Mammary epithelial cell (primary cell): ENCODE measurements at places on chromosomes 7 and 10.
A peak's percentile ranks its signal among the peaks of the same experiment; 100 is the strongest.

DNA sequence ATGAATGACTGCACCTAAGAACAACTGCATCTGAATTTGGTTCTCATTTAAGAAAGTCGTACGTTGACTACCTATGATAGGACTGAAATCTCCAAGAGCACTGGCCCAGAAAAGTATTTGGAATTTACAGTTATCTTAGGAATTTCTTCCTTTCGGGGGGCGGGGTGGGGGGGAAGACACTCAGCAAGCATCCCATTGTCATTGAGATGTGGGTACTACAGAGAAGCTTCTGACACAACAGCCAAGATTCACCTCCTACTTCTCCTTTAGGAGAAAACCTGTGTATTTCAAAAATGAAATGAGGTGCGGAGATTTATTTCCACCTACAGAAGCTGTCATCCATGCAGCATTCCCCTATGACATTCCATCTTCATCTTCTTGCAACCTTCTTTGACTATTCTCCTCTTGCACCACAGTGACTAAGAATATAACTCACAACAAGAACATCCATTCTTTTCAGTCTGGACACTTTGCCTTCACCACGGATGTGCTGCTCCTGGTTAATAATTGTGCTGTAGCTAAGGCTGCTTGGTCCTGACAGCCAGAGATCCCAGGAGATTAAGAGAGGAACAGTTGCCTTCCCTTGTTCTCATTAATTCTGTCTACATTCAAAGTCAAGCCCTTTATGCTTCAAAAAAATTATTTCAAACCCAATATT is 98.4 kb upstream of the FRMD4A start:
- DNase-seq = no peak

- peak; percentile 86 for DNase-seq
Measured at GRCh38 chr10:45514291-45515270, 140.6 kb downstream of the ALOX5 start.

DNA sequence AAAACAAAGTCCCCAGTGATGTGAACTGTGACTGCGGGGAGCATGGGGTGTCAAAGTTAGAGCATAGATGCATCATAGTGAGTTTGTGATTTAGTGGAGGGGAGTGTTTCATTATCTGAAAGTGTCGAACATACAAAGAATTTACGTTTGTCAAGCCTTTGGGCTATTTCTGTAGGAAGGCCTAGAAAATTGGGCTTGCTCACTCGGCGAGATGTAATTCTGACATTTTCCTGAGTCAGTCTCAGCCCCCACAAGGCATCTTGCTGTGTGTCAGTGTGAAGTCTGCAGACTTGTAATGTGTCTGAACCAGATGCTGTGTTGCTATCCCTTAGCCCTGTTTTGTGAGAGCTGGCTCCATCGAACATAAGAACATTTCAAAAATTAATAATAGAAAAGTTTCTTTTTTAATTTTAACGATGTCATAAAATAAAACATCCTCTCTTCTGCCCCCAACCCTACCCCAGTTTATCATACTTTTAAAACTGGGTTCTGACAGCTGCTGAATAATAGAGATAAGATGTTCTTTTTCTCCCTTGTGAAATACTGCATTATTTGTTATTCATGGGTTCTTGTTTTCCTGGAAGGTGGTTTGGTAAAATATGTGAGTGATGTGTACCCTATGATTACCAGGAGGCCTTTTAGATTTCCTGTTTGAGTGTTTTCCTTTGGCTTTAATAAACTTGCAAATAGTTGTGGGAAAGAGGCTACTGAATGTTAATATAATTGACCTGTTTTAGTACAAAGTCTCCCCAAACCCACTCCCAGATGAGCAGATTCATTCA is 207.4 kb downstream of the GPR158 start:
- no peak for DNase-seq

DNA sequence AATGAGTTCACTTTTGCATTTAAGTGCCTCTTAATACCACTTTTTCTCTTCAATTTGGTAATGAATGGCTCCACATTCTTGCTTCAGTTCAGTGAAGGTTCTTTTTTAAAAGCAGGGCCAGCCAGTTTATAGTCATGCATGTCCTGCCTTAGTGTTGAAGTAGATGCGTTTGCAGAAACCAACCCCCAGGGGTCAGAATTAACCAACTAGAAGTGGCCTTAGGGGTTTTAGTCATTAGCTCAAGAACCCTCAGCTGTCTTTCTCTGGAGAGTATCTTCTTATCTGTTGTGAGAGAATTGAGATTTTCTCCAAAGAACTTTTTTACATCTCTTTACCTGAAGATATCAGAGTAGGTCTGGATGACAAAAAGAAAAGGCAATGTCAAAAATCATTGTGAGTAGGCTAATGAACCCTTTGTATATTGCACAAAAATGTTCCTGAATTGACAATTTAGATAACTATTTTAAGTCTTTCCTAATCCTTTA is 82.2 kb downstream of the PIK3CG start:
- DNase-seq = peak; percentile 62

- DNase-seq = peak; percentile 41
Measured at GRCh38 chr7:105487579-105488571, 34.2 kb downstream of the PUS7 start.

- DNase-seq = peak; percentile 90
Measured at GRCh38 chr10:22427890-22428571, 82.7 kb downstream of the SPAG6 start.

GRCh38 chr10:104895981-104896380 is 254.9 kb downstream of the SORCS3 start:
- no peak for DNase-seq

- no peak for DNase-seq
Measured at GRCh38 chr10:98088186-98088971, 46.1 kb upstream of the R3HCC1L start.

DNA sequence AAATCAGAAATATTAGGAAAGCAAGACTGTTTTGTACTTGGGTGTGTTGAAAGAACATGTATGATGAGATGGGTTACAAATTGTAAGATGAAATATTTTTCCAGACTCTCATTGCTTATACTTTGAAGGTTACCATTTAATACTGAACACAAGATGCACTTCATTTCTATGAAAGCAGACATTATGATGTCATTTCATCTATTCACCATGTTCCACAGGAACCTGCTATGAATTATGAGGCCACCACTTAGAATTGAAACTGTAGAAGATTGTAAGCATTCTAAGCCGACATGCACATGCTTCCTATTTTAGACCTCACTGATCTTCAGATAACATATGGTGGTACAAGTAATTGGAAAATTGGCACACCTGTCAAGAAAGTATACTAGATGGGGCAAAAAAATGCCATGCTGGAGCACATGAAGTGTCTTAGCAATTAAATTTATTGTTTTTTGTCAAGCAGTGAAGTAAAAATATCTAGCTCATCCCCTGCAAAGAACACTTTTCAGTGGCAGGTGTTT is 195.0 kb downstream of the PHF14 start:
- DNase-seq = no peak

DNA sequence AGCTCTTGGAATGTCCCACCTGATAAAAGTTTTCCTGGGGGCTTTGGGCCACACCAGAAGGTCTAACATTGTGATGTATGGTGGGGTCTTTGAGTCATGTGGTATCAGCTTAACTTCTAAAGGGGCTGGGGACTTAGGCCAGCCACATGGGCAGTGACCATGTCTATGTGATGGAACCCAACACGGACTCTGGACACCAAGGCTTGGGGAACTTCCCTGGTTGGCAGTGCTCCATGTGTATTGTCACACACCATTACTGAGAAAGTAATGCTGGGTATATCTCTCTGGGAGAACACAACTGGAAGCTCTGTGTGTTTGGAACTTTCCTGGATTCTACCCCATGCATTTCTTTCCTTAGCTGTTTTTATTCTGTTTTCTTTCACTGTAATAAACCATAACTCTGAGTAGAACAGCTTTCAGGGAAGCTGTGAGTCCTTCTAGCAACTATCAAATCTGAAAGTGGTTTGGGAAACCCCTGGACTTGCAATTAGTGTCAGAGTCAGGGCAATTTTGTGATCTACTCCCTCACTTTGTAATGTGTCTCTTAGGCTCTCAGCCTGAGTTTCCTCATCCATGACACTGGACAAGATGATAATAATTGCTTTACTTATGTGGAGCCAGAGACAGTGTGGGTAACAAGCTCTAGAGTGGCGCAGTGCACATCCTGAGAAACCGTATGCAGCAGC is 28.4 kb upstream of the AGK start:
- no peak for DNase-seq

DNA sequence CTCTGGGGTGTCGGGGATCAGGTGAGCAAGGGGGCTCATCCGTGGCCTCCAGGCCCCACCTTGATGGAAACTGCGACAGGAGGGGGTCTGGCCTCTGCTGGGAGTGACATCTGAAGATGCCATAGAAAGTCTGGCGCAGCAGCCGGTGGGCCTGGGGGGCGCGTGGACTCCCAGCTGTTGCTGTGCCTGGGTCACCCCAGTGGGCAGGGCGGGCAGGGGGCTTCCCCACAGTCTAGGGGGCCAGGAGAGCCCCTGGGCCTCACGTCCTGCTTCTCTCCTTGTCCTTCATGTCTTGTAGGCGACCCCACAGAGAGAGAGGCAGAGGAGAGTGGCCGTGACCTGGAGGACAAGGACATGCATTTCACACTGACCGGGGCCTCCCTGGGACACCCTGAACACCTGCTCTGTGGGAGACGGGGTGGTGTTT is 450.5 kb downstream of the DNAJB6 start:
- no peak for DNase-seq

DNA sequence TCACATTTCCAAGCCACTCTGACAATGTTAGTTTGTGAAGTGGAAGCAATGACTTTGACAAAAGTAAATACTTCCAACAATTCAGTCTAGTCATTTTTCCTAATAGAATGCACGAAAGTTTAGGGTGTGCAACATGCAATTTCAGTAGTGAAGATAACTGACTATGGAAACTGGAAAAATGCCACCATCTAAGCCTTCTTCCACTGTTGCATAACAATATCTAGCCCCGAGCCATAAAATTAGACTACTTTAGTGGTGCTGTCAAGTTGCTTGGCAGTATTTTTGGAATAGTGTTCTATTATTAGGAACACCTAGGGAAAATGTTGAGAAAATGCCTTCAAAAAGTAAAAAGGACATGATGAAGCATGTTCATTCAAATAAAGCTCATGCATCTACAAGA is 17.9 kb downstream of the SEMA3A start:
- DNase-seq = peak; percentile 15

GRCh38 chr7:20581956-20582355 is 33.5 kb upstream of the ABCB5 start:
- no peak for DNase-seq

DNA sequence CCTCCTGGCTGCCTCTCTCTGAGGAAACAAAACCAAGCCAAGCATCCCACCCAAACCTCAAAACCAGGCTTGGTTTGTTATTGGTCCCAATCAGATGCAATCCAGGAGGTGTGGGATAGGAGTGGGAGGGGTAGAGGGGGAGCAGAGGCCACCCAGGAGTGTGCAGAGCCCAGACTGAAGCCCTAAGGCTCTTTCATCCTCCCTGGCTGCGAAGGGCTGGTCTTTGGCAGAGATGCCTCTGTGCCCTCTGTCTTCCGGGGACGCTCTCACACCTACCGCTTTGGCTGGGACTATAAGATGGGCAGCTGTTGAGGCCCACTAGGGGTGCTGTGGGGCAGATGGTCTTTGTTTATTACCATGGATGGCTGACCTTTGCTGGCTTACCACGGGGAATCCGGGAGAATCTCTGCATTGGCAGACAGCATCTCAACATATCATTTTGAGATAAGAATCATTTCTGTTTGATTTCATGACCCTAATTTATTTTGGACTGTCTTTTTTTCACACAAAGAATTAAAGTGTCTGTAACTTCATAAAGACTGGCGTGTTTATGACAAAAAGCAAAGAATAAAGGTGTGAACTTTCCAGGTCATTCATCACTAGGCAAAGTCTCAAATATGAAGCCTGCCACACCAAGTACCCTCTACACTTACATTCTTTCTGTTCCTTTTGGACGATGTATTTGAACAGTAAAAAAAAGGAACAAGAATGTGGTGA is 6.5 kb upstream of the DENND2A start:
- DNase-seq = no peak

- no peak for DNase-seq
Measured at GRCh38 chr7:151818674-151819519, 58.0 kb downstream of the PRKAG2 start.

GRCh38 chr10:71345694-71346093 is 26.6 kb downstream of the SLC29A3 start:
- no peak for DNase-seq

DNA sequence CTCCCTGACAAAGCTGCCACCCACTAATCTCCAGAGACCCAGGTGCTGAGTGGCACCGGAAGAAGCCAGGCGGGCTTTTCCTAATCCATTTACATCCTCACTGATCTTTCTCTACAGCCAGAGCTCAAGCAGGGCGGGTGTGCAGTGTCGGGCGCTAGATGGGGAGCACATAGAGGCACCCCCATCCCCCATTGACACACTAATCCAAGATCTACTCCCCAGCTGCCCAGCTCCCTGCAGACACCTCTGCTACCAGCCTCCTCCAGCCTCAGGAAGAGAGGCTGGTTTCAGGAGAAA is 22.2 kb downstream of the FRMPD2 start:
- no peak for DNase-seq

DNA sequence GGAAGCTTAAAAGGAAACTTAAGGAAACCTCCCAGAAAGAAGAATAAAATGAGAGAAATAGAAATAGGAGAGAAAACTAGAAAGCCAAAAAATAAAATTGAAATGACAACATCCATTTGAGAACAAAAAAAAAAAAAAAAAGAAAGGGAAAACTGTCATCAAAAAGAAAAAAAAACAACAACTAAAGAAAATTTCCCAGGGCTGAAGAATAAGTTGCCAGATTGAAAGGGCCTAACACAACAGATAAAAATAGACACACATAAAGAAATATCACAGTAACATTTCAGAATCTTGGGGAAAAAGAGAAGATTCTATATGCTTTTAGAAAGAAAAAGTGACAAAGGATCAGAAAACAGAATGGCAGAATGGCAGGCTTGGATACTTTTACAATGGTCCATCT is 157.1 kb downstream of the JMJD1C start:
- DNase-seq = no peak

DNA sequence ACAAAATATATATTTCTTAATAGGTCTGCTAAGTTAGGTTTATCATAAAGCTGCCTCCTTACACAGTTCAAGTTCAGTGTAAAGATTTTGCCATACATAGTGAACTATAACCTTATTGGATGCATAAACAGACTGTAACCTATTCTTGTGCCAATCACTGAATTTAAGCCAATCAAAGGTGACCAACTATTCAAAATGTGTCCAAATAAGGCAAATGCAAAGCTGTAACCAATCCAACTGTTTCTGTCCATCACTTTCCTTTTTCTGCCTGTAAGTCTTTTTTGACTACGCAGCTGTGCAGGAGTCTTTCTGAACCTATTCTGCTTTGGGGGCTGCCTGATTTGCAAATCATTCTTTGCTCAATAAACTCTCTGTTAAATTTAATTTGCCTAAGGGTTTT is 11.6 kb upstream of the DNMBP start:
- DNase-seq = no peak

DNA sequence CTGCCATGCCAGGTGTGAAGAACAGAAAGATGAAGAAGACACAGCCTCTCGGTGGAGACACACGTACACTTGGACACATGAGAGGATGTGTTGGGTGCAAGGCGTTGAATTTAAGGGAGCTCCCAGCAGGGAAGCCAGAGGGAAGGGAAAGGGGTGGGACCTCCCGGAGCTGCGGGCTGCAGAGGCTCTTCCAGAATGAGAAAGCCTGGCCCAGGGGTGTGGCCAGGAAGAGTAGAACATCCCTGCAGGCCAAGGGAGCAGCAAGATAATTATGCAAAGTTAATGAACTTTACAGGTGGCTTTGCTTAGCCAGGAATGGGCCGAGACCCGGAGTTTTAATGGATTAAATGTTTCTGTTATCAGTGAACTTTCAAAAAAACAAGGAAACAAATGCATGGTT is 270.3 kb downstream of the KLF6 start:
- no peak for DNase-seq
